Activated T-helper 1 cell treated with Interleukin-2 at 50 U/mL for 16 hours (primary cell): ENCODE measurements at places on chromosomes 11 and 22.

GRCh38 chr11:1782831-1783724 is 19.4 kb upstream of the CTSD start:
- DNase-seq: no peak

DNA sequence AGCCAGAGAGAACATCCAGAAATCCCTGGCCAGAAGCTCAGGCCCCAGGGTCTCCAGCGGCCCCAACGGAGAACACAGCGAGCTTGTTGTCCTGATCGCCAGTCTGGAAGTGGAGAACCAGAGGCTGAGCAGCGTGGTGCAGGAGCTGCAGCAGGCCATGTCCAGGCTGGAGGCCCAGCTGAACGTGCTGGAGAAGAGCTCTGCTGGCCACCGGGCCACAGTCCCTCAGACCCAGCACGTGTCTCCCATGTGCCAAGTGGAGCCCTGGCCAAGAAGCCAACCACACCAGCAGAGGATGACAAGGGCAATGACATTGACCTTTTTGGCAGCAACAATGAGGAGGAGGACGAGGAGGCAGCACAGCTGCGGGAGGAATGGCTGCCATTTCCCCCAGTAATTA is 20.6 kb upstream of the SCGB1D1 start:
- DNase-seq: no peak

- no peak for DNase-seq
Measured at GRCh38 chr11:99968336-99968735, 718.8 kb upstream of the ARHGAP42 start.

GRCh38 chr11:35173616-35174566 is 34.9 kb downstream of the CD44 start:
- DNase-seq: no peak

DNA sequence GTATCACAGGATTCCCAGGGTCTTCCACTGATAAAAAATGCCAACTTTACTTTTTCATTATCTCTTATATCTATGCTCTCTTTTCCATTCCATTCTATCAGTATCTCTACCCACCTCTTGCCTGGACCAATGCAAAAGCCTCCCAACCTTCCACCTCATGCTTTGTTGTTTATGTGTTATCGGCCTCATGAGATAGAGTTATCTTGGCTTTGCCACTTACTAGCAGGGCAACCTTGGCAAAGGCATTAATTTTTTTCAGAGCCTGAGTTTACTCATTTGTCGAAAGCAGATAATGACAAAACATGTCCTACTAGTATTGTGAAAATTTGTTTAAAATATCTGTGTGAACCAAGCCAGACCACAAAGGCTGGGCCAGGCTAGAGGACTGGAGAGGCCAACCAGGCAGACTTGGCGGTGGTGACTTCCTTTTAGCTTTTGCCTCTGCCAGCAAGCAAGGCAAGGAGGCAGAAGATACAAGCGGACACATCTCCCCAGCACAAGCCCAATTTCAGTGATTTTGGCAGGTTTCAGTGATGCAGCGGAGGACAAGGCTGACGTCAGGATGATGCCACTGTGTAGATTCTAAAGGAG is 106.9 kb downstream of the ADAMTS15 start:
- no peak for DNase-seq

- DNase-seq: no peak
Measured at GRCh38 chr22:41883400-41883799, 31.5 kb downstream of the SHISA8 start.

- no peak for DNase-seq
Measured at GRCh38 chr11:44407211-44407996, 97.5 kb upstream of the ALX4 start.

DNA sequence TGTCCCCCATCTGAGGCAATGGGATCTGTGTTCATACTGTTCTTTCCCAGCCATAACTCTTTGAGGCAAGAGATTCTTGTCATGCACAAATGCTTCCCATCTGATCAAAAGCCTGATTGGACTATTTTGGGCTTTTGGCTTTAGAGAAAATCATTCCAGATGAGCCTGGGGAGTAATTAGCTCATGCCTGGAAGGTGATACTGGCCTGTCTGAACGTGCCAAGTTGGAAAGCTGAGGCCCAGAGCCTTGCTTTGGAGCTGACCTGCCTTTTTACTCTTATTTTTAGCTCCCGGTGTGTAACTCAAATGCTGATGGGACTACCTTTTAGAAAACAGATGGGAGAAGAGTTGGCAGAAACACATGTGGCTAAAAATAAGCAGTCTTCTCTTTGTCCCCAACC is 105.0 kb downstream of the DBX1 start:
- DNase-seq: no peak

GRCh38 chr11:121282886-121283502 is 9.6 kb upstream of the SC5D start:
- DNase-seq: no peak

- no peak for DNase-seq
Measured at GRCh38 chr11:45152740-45153595, 6.5 kb downstream of the PRDM11 start.

DNA sequence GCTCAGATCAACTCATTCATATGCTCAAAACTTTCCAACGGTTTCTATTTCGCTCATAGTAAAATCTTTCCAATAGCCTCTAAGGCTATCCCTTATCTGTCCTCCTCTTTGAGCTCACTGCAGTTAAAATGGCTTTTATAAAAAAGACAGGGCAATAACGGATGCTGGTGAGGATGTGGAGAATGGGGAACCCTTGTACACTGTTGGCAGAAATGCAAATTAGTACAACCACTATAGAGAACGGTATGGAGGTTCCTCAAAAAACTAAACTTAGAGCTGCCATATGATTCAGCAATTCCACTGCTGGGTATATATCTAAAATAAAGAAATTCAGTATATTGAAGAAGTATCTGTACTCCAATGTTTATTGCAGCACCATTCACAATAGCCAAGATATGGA is 345.6 kb downstream of the DLG2 start:
- no peak for DNase-seq

- DNase-seq: no peak
Measured at GRCh38 chr11:113618360-113618759, 87.7 kb downstream of the TMPRSS5 start.

DNA sequence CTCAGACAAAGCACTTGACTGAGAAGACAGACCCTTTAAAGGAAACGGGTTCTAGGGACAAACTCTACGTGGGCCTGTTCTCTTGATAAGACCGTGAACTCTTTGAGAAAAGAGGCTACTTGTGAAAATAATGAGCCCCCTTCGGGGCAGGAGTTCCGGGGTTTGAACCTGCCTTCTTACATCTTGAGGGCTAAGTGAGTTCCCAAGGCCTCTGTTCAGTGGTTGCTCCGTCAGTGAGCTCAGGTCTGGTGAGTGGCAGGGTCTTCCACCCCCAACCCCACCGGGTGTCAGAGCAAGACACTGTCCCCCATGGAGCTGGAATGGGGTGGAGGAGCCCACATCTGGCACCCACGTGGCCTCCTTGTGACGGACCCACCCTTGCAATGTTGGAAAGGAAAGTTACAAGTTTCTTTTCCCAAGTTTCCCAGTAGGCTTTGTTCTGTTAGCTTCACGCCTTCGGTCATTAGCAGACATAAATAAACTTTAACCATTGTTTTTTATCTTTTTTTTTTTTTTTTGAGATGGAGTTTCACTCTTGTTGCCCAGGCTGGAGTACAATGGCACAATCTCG is 6.3 kb upstream of the SAMM50 start:
- no peak for DNase-seq

GRCh38 chr11:2582946-2583604 is 116.7 kb downstream of the KCNQ1OT1 start:
- DNase-seq: no peak

DNA sequence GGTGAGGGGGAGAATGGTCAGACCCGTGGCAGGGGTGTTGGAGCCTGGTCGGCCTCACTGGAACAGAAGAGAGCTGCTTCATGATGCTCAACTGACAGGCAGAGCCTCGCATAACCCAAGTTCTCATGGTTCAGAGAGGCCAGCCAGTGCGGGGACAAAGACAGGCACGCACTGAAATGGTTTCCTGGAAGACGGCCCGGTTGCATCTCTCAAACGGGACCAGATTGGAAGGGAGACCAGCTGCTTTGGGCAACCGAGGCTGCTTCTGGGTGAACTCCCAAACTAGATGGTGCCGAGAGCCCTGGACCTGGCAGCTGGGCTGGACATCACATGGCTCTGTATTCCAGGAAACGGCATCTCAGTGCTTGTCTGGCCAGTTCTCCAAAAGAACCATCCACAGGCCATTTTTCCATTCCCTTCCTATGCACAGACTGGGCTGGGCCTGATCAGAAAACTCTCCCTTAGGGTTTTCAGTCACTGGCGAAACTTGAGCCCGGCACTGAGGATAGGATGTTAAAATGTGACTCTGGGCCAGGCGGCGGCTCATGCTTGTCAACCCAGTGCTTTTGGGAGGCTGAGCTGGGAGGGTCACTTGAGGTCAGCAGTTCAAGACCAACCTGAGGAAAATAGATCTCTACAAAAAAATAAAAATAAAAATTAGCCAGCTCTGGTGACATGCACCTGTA is 80.1 kb upstream of the PRODH start:
- no peak for DNase-seq

GRCh38 chr11:13963169-13963948 is 836 bp downstream of the SPON1 start:
- no peak for DNase-seq

DNA sequence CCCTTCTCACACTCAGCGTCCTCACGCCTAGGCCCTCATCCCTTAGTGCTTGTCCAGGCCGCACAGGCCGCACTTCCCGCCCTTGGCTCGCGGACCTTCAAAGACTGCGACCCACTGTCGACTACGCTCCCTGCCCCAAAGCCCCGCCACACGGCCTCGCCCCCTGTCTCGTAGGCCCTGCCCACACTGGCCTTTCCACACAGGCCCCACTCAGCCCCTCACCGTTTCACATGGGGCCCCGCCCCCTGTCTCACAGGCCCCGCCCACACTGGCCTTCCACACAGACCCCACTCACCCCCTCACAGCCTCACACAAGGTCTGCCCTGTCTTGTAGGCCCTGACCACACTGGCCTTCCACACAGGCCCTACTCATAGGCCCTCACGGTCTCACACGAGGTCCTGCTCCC is 11.0 kb downstream of the NRXN2 start:
- DNase-seq: no peak

- DNase-seq: no peak
Measured at GRCh38 chr11:126317756-126318573, 14.1 kb downstream of the DCPS start.

DNA sequence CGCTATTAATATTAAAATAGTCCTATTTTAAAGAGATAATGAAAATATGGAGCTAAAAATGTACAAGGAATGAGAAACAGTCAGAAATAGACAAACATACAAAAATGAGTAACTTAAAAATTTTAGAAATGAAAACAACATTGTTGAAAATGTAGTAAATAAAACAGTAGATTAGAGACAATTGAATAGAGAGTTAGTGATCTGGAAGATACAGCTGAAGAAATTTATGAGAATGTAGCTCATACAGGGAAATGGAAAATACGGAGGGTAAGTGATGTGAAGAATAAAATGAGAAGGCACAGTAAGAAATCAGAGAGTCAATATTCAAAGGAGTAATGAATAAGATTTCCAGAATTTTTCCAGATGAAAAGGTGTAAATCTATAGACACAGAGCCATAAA is 424.8 kb downstream of the SOX6 start:
- DNase-seq: no peak

DNA sequence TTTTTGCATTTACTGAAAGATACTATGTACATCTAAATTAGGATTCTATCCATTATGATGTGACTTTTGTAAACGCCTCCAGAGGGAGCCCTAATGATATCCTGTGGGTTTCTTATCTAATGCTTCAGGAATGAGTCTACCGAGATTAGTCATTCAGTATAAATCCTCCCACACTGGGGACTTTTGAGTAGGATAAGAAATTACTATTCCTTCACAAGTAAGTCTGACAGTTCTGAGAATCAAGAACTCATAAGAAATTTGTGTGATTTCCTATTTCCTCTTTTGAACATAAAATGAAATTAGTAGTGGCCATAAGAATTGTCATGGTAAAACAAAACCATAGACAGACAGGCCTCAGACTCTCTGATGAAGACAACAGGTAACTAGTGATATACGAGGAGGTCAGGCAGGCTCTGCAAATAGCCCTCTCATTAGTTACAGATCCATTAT is 10.0 kb upstream of the OR5M1 start:
- no peak for DNase-seq

DNA sequence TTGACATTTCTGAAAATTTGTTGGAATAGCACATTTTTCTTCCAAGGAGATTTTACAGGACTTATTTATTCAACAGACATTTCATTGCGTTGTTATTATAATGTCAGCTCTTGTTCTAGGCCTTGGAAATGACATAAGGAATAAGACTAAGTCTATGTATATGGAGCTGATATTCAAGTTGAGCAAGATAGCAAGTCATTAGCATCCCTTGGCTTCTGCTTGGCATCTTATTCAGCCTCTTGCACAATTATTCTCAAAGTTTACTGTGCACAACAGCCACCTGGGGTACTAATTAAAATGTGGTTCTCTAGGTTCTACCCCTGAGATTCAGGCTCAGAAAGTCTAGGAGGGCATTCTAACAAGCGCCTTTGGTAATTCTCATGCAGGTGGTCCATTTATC is 304.8 kb upstream of the DDI1 start:
- no peak for DNase-seq

- DNase-seq: no peak
Measured at GRCh38 chr11:63490551-63491239, at the start of gene PLAAT5. TSS of gene PLAAT5 (minus strand) at chr11:63491167. CDS start at chr11:63491034, 133 bp downstream.

- DNase-seq: no peak
Measured at GRCh38 chr22:26949193-26949592, 291.8 kb downstream of the MIAT start.

DNA sequence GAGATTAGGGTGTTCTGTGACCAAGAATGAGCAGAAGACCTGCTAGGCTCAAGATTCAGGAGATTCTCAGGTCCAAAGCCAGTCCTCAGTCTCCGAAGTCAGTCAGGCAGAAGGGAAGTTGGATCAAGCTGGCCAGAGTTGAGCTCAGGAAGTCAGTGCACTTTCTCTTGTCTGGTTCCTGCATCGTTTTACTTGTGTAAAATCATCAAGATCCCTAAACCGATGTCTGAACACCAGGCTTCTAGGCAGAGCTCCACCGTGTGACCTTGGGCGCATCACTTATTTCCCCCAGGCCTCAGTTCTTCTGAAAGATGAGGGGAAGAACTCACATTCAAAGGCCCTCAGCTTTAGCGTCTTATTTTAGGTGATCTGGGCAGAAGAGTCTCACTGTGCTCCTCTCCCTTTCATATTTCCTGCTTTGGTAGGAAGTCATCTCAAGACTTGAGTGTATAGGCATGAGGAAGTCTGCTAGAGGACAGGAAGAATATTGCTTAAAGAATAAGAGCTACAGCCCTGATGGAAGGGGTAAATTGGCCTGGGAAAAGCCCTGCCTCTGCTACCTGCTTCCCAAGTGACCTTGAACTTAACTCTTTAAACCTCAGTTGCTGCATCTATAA is 20.2 kb downstream of the NF2 start:
- no peak for DNase-seq

DNA sequence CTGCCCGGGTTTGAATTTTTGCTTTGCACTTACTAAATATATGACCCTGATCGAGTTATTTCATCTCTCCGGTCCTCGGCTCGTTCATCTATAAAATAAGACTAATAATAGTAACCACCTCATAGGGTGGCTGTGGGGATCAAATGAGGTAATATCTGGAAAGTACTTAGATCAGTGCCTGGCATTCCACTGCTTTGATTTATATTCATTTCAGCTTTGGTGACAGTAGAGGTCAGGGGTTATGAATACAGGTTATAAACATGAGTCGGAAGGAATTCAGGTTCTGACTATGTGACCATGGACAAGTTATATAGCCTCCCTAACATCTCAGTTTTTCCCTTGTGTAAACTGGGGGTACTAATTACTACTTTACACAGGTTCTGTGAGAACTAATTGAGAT is 2.9 kb upstream of the TEAD1 start:
- no peak for DNase-seq

GRCh38 chr22:49081261-49081666 is 746.4 kb downstream of the BRD1 start:
- no peak for DNase-seq
